ENCODE measurements at places on chromosomes 16 and 17.
A peak's percentile ranks its signal among the peaks of the same experiment; 100 is the strongest.

GRCh38 chr16:89096768-89097391 lies 3.2 kb downstream of the ACSF3 start:
- peaks cover 32% of the 10 kb centered on the region for H3K4me1 ChIP-seq
- H3K27ac ChIP-seq, result no peak overlapping the region
- H3K4me3 ChIP-seq, result no peak overlapping the region
- DNase-seq, result no peak

- H3K36me3 ChIP-seq, result peaks cover 67% of the 10 kb centered on the region
- no peak for DNase-seq
- H3K4me1 ChIP-seq, result peaks cover 81% of the 10 kb centered on the region
- no peak overlapping the region for H3K27ac ChIP-seq
These were observed 1.8 kb upstream of the JMJD8 start for GRCh38 chr16:685967-686366.

- H3K4me1 ChIP-seq, result peaks cover 4% of the 10 kb centered on the region
- H3K27me3 ChIP-seq, result no peaks in the 10 kb centered on the region
- H3K27ac ChIP-seq, result no peak overlapping the region
- H3K4me3 ChIP-seq, result no peak overlapping the region
- DNase-seq, result no peak
- H3K36me3 ChIP-seq, result no peaks in the 10 kb centered on the region
These were observed 6.6 kb upstream of the SALL1 start for GRCh38 chr16:51157698-51158097.

- H3K27ac ChIP-seq, result no peak overlapping the region
- DNase-seq, result peak; percentile 53
- no peaks in the 10 kb centered on the region for H3K27me3 ChIP-seq
- H3K4me3 ChIP-seq, result no peak overlapping the region
- H3K4me1 ChIP-seq, result no peaks in the 10 kb centered on the region
These were observed 55.0 kb downstream of the CNGB1 start for GRCh38 chr16:57915811-57916488.

Data from DND-41 (cell line).